ENCODE measurements at places on chromosomes 1 and 21.

GRCh38 chr1:66539491-66539890, 5.5 kb downstream of the SGIP1 start:
- no peak for DNase-seq

- no peak for DNase-seq
Observed at GRCh38 chr1:219900201-219900600, 28.2 kb downstream of the SLC30A10 start.

- DNase-seq: no peak
Observed at GRCh38 chr1:39925721-39926342, 24.1 kb upstream of the MYCL start.

DNA sequence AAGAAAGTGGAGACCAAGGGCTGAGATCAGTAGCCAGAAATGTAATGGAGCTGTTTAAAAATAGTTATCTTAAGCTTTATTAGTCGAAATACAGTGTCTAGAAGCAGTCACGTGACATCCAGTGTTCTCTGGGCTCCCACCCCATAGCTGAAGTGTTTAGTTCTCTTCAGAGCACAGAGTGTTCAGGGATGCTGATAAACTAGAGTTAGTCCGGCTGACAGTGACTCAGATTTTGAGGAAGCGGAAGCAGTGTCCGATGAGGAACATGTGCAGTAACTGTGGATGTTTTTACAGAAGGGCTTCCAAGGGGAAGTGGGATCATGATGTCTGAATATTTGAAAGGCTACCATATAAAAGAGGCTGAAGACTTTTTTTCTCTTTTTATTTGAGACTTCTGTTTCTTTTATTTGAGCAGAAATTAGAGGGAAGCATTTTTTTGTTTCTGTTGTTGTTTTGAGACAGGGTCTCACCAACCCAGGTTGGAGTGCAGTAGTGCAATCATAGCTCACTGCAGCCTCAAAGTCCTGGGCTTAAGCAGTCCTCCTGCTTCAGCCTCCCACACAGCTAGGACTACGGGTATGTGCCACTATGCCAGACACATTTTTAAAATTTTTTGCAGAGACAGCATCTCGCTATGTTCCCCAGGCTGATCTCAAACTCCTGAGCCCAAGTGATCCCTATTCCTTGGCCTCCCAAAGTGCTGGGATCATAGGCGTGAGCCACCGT, 124.2 kb downstream of the GALNT2 start:
- no peak for DNase-seq

GRCh38 chr1:82718719-82719419, 918.1 kb downstream of the ADGRL2 start:
- DNase-seq: no peak

DNA sequence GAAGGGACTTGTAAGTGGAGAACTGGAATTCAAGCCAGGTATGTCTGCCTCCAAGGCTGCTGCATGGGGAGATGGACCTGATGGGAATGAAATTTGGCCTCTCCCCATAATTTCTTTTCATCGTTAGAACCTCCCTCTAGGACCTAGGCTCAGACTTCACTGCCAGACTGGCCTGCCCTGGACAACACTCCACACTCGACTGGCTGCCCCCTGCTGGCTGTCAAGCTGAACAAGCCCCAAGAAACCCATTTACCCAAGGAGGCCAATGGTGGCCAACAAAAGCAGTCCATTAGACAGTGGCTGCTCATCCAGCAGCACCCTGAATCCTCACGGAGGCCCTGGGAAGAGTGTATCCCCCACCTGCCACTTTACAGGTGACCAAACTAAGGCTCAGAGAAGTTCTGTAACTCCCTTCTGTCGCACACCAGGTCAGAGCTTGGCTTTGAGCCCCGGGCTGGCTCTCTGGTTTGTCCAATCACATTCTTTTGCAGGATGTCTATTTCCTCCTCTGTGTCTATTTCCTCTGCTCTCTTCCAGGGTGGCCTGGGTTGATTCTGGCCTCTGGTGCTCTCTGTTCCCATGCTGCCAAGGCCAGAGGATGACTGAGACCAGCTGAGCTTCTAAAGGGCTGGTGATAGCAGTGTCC, 3.8 kb downstream of the RNF186 start:
- DNase-seq: peak; percentile 30

DNA sequence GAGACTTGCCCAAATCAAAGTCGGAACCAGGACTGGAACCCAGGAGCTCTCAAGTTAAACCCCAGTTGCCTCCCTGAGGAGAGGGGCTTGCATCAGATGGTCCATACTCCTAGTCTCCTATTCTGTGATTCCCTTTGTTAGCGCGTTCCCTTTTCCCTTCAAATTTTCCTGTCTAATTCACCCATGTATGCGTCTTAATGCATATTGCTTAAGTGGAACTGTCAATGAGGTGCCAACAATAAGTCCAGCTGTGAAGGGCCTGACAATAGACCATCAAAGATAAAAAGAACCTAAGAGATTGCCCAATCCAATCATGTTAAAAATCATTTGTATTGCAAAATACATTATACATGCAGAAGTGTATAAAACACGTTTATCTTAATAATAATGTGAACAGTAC, 634 bp upstream of the SPATA6 start:
- DNase-seq: no peak

- no peak for DNase-seq
Observed at GRCh38 chr1:153447498-153448170, 12.8 kb downstream of the S100A7 start.

All from activated gamma-delta T cell treated with Interleukin-2 at 50 U/mL for 16 hours (primary cell).